ENCODE measurements at places on chromosomes 11 and 22. TPM values are rescaled to one million over a fixed set of nuclear protein-coding genes. Genes with fewer than 3 reads are reported as not detected.

Gene INS
- total RNA-seq, result not detected

Gene WNT11
- total RNA-seq, result 3.7 TPM

Gene KLHL35
- total RNA-seq, result 0.29 TPM

Gene PIH1D2
- 1.5 TPM for total RNA-seq

Gene GP1BB
- total RNA-seq, result 16.7 TPM

Gene MYO18B
- under 0.01 TPM for total RNA-seq

Gene CFAP300
- total RNA-seq, result 0.83 TPM

Gene NRIP3
- total RNA-seq, result 2.1 TPM

DNA sequence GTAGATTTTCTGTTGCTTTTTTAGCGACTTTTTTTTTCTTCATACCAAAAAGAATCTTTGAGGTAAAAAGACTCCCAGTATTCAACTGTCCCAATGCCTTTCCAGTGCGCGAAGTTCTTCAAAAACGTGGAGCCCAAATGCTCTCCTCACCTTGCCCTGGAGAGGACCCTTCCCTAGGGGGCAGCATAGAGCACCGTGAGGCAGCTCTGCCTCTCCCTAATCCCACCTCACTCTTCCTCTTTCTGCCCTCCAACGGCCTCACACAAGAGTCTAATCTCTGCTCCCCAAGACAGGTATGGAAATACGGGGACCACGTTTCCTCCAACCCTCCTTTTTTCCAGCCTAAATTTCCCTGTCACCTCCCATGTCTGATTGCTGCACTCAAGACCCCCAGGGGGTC is 117.5 kb upstream of the ALX4 start:
- DNase-seq, result no peak

DNA sequence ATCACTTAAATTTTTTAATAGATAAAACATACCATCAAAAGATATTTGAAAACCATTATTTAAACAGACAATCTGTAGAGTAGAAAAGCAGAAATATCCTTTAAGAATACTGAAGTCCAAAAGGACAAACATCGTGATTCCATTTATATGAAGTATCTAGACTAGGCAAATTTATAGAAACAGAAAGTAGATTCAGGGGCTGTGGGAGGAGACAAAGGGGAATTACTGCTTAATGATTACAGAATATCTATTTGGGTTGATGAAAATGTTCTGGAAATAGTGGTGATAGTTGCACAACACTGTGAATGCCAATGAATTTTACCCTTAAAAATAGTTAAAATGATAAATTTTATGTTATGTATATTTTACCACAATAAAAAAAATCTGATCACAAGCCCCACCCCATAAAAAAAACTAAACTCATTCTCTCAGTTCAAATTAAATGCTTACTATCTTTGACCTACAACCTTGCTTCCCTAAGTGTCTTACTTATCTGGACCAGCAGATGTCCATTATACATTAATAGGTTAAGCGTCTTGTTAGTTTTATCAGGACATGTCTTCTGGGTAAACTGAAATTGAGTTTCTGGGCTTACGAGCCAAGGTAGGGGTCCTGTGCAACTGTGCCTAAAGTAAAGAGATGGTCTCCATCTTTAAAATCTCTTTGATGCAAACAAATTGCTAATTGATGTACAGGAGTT is 86.3 kb downstream of the FCHSD2 start:
- no peak for DNase-seq

DNA sequence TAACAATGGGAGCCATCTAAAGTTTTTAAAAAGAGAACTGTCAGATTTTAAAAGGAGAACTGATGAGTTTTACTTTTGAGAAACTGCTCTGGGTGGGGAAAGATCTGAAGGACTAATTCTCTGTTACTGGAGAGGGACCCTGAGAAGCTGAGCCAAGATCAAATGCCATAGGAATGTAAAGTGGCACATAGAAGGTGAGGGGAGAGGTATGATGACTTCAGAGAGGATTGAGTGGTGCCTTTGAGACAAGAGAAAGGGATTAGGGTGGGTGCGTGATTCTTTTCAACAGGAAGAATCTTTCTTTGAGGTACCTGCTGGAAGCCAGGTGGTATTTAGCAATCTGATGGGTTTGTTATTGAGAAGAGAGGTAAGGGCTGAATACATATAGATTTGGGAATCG is 9.0 kb downstream of the CRKL start:
- DNase-seq, result no peak

GRCh38 chr22:50628543-50629134 is 687 bp upstream of the ARSA start:
- DNase-seq, result no peak

GRCh38 chr11:77866336-77866735 is 45.4 kb downstream of the AAMDC start:
- DNase-seq, result no peak

DNA sequence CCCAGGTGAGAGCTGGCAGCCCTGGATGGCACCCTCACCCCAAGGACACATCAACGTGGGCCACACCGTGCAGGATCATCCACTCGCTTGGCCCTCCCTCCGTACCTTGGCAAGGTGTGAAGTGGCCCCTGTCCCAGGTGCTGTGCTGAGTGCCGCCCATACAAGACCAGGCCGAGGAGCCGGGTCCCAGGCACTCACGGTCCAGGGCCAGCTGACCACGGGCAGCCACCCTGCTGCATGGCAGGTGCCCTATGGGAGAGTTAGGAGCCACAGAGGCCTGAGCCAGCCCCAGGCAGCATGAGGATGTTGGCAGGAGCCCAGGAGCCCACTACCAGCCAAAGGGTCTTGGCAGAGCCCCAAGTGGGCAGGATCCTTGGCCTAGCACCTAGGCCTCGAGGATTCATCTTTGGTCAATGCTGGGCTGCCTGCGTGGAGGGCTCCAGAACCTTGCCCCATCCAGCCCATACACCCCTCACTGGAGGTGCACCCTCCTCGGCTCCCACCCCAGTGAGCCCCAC is 19.6 kb downstream of the RTN4R start:
- no peak for DNase-seq

DNA sequence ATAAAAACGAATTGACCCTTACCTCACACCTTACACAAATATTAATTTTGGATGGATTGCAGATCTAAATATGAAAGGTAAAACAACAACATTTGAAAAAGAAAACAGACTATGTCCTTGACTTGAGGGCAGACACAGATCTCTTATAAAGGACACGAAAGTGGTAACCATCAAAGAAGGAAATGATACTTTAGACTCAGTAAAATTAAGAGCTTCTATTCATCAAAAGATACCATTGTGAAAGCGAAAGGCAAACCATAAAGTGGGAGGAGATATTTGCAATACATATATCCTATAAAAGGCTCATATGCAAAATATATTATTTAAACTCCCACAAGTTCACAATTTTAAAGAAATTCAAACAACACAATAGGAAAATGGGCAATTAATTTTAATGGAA is 5.0 kb downstream of the HEPACAM start:
- no peak for DNase-seq

- no peak for DNase-seq
Measured at GRCh38 chr11:99279266-99279665, 258.5 kb downstream of the CNTN5 start.

- no peak for DNase-seq
Measured at GRCh38 chr11:123438131-123438627, 8.1 kb downstream of the GRAMD1B start.
